WTC11 (cell line): ENCODE measurements at places on chromosomes 2 and 18. TPM values are rescaled to one million over a fixed set of nuclear protein-coding genes. Genes with fewer than 3 reads are reported as not detected.
A peak's percentile ranks its signal among the peaks of the same experiment; 100 is the strongest.

DNA sequence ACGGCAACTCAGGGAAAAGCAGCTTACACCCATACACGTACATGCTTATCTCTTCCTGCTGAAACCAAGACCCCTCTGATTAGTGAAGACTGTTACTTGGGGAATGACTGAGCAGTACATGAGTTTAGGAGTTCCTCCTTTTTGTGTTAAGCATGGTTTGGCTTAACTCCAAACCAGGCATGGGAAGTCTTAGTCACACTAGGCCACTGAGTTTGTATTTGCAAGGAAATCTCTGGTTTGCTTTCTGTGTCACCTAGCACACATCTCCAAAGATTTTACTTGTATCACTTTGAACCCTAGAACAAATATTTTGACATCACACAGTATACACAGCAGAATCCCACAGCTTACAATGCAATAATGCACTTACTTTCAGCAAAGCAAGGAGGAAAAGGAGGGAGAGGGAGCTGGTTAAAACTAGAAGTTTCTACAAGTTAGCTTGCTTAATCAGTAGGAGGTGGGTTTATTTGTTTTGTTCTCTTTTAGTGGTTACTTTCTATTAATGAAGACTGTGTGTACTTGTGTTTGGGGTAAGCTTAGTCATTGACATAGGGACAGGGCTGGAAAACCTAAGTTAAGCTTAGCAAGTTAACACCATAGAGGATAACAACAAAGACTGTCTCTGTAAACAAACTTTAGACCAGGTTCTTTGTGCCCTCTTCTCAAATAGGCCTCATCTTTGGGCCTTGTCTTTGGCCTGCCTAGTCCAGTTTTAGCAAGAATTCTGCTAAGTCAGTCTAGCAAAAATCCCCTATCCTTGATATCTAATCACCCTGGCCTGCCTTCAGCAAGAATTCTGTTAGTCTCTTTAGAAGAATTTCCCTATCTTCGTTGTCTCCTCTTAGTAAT, 219.4 kb downstream of the MREG start:
- DNase-seq = no peak

GRCh38 chr2:41932241-41933045, 115.4 kb upstream of the PKDCC start:
- no peak for DNase-seq

GRCh38 chr2:231546014-231546715, 15.9 kb upstream of the NMUR1 start:
- no peak for DNase-seq

- DNase-seq = no peak
Observed at GRCh38 chr18:13261661-13262357, 43.2 kb downstream of the LDLRAD4 start.

DNA sequence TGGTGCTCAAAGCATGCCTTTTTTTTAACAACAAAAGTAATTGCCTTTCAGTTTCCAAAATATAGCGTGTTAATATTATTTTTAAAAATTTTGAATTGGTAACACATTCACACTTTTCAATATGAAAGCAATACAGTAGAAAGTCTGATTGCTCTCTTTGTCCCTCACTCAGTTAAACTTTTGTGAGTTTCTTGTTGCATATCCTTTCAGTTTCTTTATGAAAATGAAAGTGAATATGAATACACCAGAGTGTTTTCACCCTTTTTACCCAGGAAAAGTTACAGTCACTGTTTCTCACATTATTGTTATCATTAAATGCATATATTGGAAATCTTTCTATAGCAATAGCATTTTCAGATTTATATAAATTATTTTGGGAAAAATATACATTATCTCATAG, 377.4 kb upstream of the CRIM1 start:
- no peak for DNase-seq

DNA sequence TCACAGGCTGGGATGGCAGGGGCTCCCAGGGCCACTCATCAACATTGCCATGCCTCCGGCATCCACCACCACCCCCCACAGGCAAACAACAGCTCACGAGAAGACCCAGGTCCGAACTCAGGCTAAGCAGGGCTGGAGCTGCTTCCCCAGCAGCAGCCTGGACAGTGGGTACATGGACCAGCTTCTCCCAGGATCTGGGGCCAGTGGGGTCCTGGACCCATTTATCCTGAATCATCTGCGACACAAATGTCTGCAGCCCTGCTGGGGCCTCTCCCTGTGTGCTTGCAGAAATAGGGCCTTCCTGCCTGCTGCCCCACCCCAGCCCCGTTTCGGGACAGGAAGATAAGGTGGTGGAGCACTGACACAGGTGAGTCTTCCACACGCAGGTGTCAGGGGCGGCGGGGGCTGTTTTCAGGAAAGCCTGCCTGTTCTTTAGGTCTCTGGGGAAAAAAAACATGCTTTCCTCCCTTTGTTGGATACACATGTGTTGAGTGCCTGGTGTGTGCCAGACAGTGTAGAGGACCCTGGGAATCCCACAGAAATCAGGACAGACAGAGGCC, 4.5 kb downstream of the PRLH start:
- no peak for DNase-seq

- no peak for DNase-seq
Observed at GRCh38 chr18:3402982-3403451, 47.0 kb upstream of the TGIF1 start.

DNA sequence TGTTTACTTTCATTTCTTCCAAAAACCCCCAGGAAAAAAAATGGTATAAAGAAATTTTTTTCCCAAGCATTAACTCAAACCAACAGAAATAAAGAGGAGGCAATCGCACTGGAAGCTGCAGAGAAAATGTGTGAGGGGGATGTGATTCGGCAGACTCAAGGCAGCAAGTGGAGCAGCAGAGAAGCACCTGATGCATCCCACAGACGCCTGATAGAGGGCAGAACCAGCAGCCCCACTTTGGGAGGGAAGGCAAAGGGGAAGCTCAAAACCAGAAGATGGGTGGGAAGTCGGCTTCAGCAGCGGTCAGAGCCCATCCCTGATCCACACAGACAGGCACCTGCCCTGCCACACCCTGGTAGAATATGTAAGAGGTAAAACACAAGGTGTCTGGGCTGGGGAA, 12.6 kb downstream of the FTCDNL1 start:
- DNase-seq = no peak

GRCh38 chr2:205580212-205580987, 101.9 kb upstream of the NRP2 start:
- DNase-seq = no peak

GRCh38 chr18:62875323-62875722, 160.0 kb downstream of the PHLPP1 start:
- DNase-seq = no peak

DNA sequence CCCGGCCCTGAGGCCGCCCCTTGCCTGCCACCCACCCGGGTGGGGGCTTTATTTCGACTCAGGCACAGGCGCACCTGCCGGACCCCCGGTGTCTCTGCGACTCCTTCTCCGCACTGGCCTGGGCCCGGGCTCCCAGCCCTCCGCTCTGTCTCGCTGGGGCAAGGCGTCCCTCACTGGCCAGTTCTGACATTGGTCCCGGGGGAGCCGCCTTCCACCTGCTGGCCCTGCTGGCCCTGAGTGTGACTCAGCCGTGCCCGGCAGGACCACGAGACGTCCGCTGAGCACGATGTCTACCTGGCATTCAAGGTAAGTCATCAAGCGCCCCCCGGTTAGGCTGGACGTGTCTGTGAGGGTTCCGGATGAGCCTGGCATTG, 131.5 kb upstream of the CTDP1 start:
- DNase-seq = no peak

DNA sequence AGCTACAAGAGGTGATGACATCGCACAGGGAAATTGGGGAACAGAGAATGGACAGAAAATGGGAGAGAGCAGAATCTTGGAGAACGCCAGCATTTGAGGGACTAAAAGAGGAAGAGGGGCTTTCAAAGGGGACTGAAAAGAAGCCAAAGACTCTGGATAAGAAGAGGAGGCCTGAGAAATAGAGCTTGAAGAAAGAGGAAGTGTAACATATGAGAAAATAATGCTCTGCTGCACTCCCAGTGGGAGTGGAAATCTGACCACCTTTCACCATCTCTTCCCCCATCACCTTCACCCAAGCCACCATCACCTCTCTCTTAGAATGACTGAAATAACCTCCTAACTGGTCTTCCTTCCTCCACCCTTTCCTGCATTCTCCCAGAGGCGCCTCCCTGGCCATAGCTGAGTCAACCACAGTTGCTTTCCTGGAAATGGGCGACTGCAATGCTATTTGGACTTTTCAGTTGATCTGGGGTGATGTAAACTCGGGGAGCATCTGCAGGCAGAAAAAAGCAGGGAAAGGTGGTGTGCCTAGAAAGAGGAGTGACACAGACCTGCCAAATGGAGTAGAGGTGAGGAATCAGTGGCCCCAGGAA, 16.8 kb downstream of the CXCR1 start:
- no peak for DNase-seq

GRCh38 chr2:10709290-10709939, 12.0 kb upstream of the ATP6V1C2 start:
- peak; percentile 60 for DNase-seq

DNA sequence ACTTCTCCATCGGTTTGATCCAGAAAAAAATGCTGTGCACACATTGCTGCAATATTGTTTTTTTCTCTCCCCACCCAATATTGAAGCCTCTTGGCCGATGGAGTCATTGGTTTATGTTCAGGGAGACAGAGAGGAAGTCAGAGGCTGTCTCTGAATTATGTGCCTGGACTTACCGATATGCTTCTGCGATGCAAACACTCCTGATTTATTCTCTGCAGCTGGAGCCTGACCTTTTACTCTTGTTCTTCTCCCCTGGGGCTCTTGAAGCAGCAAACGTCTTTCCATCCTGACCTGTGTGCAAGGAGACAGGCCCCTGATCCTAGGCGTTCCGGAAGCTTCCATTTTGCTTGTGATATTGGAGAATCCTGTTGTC, 99.6 kb downstream of the PTGR3 start:
- DNase-seq = no peak

DNA sequence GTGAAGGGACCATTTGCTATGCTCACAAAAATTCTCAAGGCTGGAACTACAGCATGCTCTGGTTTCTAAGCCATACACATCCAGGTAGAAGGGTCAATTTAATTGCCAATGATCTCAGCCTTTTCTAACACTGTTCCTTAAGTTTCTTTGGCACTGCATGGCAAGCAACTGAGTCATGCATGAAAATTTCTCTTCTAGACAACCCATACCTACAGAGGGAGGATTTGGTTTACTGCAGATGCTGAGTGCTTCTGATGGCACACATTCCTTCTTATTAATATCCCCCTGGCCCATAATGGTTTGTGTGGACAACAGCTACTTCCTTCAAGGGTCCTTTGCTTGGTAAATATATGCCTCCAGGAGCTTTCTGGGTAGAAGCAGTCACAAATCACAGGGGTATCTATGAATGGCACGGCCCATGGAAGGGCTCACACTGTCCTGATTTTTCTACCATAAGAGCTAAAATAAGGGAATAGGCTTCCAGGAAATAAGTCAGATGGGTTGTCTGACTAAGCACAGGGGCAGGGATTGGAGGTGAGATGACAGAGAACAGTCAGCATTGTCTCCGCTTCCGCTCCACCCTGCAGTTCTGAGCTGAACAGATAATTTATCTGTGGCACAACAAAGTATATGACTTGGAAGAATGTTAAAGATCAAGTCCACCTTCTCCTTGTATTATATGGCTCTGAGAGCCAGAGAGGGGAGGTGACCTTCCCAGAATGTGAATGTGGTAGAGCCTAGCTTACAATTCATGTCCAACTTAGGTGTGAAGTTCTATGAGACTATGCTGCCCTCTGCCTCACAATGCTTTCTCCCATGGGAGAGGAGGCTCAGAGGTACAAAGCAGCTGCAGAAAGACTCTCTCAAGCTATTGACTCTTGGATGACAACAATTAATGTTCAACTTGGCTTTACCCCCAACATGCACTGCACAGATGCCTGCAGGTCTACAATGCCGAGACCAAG, 199.2 kb upstream of the TNP1 start:
- no peak for DNase-seq

DNA sequence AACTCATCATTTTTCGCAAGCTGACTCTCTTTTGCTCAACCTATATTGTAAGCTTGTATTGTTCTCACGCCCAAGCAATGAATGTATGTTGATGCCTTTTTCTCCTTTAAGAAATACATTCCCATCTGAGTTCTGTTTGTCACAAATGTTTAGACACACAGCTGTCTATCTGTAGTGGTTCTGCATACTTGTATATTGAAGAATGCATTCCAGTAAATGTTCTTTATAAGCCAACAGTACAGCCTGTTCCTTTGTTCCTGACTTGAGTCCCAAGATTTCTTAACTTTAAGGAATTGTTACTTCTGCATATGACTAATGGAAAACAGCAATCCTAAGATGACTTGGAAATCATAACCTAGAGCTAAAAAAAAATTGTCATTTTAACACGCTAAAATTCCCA, 849.1 kb upstream of the POU3F3 start:
- no peak for DNase-seq

DNA sequence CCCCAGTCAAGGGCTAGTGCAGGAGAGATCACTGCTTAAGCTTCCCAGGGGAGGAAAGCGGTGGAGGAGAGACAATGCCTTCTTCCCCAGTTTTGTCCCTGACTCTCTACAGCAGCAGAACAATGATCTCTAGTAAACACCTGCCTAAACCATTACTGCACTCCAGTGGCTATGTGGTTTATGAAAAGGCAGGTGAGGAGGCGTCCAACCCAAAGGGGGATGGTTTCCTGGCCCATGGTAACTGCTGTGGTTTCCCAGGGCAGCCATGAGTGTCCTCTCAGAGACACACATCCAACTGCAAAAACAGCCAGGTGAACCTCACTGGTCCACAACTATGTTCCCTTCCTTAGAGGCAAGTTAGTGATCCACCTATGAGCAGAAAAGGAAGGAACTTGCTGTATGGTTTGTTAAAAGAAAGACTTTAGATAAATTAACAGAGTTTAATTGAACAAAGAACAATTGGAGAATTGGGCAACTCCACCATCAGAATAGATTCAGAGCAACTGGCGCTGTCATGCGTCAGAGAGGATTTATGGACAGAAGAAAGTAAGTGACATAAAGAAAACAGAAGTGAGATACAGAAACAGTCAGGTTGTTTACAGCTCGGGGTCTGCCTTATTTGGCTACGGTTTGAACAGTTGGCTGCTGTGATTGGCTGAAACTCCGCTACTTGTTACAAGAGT, 4.8 kb upstream of the TTC39C start:
- DNase-seq = no peak

The DOK6 gene
- total RNA-seq = 0.48 to 4.1 TPM (median 2.5 TPM) in 3 replicates

The COL4A3 gene
- 0.53 to 1.1 TPM (median 0.90 TPM) in 3 replicates for total RNA-seq

The NR4A2 gene
- total RNA-seq = 0.66 to 0.69 TPM (median 0.66 TPM) in 3 replicates

The CYP27A1 gene
- 5.6 to 9.3 TPM (median 8.1 TPM) in 3 replicates for total RNA-seq

The AAMP gene
- total RNA-seq = 113 to 125 TPM (median 115 TPM) in 3 replicates

The CHN1 gene
- total RNA-seq = 26.1 to 30.0 TPM (median 28.0 TPM) in 3 replicates

The HDLBP gene
- 330 to 368 TPM (median 346 TPM) in 3 replicates for total RNA-seq

The CYP26B1 gene
- 0.30 to 0.50 TPM (median 0.42 TPM) in 3 replicates for total RNA-seq
